ENCODE measurements at places on chromosomes 3 and 15.

DNA sequence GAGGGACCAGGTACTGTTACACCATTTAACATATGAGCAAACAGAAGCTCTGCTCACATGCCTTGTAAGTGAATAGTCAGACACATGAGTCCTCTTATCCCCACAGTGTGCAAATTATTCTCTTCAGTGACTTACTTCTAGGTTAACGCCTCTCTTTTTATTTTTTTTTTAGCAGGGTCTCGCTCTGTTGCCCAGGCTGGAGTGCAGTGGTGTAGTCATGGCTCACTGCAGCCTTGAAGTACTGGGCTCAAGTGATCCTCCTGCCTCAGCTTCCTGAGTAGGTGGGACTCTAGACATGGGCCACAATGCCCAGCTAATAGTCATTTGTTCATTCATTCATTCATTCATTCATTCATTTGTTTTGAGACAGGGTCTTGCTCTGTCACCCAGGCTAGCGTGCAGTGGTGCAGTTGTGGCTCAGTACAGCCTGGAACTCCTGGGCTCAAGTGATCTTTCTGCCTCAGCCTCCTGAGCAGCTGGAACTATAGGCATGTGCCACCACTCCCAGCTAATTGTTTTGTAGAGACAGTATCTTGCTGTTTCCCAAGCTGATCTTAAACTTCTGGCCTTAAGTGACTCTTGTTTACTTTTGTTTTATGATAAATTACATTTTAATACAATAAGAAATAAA lies 94.7 kb downstream of the LRRC28 start:
- DNase-seq = no peak

- no peak for DNase-seq
Observed at GRCh38 chr3:23221136-23221535, 18.0 kb downstream of the UBE2E2 start.

DNA sequence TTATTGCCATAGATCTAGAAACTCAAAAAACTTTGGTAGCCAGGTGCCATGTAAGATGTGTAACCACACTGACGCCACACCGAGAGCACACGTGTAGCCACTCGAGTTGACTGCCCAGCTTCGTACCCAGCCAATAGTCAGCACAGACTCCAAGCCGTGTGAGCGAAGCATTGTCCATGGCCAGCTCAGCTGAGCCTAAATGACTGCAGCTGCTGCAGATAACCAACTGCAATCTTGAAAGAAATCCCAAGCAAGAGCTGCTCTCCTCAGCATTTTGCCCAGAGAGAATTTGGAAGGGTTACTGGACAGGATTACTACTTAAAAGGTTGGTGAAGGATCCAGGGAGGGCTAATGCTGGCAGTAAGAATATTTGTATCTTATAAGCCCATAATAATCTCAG lies 193.0 kb upstream of the THRB start:
- DNase-seq = no peak

- DNase-seq = no peak
Observed at GRCh38 chr3:160638184-160638583, 38.8 kb upstream of the ARL14 start.

DNA sequence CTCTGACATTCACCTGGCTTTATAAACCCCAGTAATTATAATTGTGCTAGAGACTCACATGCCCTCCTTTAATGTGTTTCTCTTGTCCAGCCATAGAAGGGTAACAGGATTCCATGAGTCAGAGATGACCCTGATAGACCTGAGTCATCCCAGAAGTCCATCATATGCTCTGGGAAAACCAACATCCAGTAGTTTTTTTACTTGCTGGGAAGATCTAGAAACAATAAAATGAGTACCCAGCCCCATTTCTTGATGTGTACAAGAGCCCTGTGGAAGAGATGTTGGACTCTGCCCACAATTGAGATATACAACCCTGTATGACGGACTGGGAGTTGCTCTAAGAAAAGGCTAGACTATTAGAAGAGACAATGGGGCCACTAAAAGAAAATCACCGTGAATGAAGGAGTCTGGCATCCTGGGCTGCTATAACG lies 22.4 kb upstream of the THUMPD3 start:
- DNase-seq = no peak

GRCh38 chr3:35380196-35380595 lies 259.1 kb upstream of the ARPP21 start:
- DNase-seq = no peak

DNA sequence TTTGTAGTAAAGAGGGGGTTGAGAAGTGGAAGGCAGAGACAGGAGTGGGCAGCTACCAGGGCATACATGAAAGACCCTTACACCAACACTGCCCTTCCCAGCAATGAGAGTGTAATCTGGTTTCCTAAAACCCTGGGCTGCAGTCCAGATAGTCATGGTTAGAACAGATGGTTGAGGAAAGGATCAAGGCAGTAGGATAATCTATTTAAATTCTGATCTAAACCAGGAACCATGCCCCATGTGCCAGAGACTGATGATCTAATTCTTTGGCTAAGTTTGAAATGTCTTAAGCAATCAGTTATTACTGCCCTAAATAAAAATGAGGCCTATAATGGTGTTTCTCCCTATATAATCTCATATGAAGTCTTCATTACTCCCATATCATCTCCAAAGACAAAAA lies 59.6 kb downstream of the PRTG start:
- no peak for DNase-seq

- DNase-seq = no peak
Observed at GRCh38 chr3:98962189-98962930, 60.9 kb upstream of the DCBLD2 start.

GRCh38 chr3:14858105-14858504 lies 39.3 kb downstream of the FGD5 start:
- DNase-seq = no peak

- no peak for DNase-seq
Observed at GRCh38 chr15:47670365-47670764, 46.9 kb upstream of the SEMA6D start.

- DNase-seq = no peak
Observed at GRCh38 chr3:156516961-156517360, 38.0 kb downstream of the SSR3 start.

- no peak for DNase-seq
Observed at GRCh38 chr3:10285272-10286132, 7.2 kb downstream of the GHRL start.

Data from activated T-helper 1 cell treated with Interleukin-2 at 50 U/mL for 16 hours (primary cell).